ENCODE measurements at places on chromosomes 7 and 10.

DNA sequence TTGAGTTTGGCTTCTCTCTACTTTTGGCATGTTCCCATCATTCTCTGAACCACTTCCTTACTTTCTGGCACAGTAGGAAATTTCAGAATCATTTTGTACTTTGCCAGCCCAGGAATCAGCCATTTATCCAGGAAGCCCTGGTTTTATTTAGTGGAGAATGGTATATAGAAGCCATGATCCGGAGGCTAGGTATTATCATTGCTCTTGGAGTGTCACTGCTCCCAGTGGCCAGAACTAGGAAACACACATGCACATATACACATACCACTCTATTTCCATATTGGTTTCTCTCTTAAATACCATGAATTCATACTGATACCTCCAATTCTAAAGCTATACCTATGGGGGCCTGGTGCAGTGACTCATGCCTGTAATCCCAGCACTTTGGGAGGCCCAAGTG, 36.3 kb downstream of the SUFU start:
- no peak for DNase-seq

- no peak for DNase-seq
Observed at GRCh38 chr7:81301815-81302214, 383.0 kb upstream of the SEMA3C start.

- no peak for DNase-seq
Observed at GRCh38 chr10:119758448-119759195, 32.8 kb downstream of the INPP5F start.

- DNase-seq: no peak
Observed at GRCh38 chr7:7693881-7694280, 24.5 kb downstream of the RPA3 start.

- no peak for DNase-seq
Observed at GRCh38 chr7:30191809-30192208, 57.0 kb downstream of the MTURN start.

DNA sequence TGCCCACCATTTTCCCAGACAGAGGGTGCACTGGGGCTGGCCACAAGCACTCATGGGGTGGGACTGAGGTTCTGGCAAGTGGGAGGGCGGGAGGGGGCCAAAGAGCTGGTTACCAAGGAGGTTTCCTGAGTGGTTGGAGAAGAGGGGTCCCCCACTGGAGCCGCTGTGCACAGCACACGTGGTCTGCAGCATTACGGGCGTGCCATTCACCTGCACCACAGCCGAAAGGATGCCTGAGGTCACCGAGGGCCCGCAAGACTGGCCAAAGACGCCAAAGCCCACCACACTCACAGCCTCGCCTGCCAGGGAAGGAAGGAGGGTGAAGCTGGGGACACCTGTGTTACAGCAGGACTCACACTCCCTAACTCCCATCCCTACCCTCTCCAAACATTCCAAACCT, 3.9 kb downstream of the TYSND1 start:
- DNase-seq: no peak

GRCh38 chr10:47261121-47261520, 38.9 kb upstream of the GDF10 start:
- peak; percentile 71 for DNase-seq

GRCh38 chr7:35697414-35698175, 2.7 kb upstream of the HERPUD2 start:
- DNase-seq: no peak

DNA sequence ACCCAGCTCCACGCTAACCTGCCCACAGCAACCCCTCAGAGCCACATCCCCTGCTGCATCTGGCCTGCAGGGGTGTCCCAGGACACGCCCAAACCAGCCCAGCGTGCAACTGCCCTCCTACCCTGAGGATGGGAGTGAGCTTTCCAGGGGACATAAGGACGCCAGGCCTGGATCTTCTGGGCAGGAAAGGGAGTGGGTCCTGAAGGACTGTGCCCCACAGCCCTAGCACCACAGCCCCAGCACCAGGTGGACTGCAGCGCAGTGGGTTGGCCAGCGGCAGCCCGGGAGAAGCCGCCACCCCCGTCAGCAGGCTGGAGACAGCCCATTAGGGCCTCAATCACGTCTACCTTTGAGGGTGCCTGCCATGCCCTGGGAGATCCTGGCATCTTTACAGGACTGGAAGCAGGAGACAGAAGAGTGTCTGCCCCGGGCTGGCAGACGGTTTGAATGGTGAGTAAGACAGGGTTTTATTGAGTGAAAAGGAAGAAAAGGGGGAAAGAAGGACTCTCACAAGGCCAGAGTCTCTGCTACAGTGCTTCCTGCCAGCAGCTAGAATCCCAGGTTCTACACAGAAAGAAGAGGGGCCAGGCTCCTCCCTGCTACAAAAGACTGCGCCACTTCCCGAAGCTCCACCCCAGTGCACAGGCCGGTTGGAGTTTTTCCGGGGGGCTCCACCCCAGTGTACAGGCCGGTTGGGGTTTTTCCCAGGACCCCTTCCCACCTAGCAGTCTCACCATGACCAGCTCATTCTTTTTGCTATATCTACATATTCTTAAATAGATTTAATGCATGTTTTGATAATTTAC, 69.8 kb upstream of the KCTD7 start:
- no peak for DNase-seq

DNA sequence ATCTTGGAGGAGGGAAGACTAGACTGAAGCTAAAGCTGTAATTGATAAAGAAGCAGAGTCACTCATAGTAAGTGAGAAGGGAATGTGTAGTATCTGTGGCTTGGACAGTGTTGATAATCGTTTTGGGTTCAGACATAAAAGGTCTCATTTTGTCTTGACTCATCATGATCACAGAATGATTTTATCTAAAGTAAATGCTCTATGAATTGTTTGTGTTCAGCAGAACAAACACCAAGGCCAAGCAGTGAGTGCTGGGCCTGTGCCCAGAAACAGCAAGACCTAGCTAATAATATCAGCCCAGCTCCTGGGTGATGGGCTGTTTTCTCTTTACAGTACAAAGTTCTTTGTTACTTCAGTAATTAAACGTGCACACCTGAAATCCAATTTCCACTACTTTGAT, 26.7 kb upstream of the CD36 start:
- DNase-seq: no peak

DNA sequence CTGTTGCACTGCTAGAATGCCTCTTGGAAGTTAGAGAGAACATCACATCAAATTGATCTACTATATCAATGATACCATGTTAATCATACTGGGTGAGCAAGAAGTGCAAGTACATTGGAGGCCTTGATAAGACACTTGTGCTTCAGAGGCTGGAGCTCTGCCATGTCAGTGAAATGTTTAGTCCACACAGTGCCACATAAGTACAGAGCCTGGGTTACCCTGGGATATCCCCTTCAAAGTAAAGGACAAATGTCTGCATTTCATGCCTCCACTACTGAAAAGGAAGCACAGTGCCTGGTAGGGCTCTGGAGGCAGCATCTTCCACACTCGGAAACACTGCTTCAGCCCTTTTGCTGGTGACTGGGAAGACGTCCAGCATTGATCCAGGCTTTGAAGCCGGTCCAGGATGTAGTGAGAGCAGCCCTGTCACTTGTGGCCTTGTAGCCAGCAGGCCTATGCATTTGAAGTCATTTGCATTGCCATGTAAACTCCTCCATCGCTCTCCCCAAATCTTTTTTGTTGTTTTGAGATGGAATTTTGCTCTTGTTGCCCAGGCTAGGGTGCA, 15.7 kb upstream of the STN1 start:
- DNase-seq: no peak

- no peak for DNase-seq
Observed at GRCh38 chr10:24357344-24358004, 148.5 kb downstream of the KIAA1217 start.

DNA sequence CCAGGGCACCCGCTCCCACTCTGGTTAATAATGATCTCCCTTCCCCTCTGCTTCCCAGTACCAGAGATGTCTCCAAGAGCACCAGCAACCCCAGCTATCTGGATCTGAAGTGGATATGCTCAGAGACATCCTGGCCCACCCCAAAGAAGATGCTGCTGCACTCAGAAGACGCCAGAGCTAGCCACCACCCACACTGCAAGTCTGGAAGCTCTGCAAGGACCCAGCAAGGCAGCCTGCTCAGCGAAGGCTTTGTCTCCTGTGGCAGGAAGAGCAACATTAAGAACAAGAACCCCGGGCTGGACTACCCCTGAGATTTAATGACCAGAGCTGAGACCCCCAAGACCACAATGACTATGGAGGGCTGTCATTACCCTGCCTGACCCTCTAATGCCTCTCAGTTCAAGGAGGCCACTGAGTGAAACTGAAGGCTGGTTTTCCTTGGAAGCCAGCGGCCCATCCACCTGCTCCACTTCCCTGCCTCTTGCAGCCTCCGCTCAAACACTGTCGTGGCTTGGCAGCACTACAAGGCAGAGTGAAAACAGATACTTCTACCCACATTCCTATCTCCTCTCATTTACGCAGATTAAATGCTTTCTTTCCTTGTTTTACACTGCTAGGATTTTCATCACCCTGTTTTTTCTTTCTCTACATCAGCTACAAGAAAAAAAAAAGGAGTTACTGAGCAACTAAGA, 202.2 kb downstream of the SNX10 start:
- DNase-seq: no peak

DNA sequence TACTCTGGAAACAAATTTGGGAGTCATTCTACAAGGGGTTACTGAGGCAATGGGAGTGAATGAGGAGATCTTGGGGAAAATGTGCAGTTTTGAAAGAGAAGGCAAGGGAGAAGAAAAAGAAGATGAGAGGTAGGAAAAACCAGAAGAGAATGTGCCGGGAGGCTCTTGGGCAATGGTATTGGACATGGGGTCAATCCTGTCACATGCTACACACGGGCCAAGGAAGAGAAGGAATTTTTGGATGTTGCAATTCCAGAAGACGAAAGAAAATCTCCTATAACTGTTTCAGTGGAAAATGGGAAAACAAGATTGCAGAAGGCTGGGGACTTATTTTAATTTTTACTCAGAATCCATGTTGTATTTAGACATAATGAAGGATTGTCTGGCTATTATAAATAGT, 615.0 kb downstream of the PHTF2 start:
- no peak for DNase-seq

GRCh38 chr7:79923953-79924352, 210.7 kb upstream of the GNAI1 start:
- DNase-seq: no peak

DNA sequence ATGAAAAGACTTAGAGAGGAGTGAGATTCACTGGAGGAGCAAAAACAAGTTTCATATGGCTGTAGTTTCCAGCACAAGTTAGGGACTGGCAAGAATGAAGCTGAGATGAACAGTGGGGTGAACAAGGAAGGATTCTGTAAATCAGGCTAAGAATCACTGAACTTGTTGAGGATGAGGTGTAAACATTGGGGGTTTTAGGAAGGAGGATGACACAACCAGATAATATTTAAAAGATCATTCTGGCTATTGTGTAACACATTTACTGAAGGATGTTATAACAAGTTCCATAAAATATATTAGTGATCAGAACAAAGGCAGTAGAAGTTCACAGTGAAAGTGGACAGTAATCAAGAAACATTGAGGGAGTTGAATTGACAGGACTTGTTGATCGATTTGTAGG, 68.9 kb downstream of the CD36 start:
- no peak for DNase-seq

- no peak for DNase-seq
Observed at GRCh38 chr10:31698181-31698830, 230.3 kb downstream of the ARHGAP12 start.

- no peak for DNase-seq
Observed at GRCh38 chr7:110283056-110283455, 807.9 kb upstream of the LRRN3 start.

- DNase-seq: peak; percentile 21
Observed at GRCh38 chr7:135508883-135509588, 866 bp downstream of the CNOT4 start.

- DNase-seq: no peak
Observed at GRCh38 chr7:48964074-48964473, 39.7 kb downstream of the CDC14C start.

DNA sequence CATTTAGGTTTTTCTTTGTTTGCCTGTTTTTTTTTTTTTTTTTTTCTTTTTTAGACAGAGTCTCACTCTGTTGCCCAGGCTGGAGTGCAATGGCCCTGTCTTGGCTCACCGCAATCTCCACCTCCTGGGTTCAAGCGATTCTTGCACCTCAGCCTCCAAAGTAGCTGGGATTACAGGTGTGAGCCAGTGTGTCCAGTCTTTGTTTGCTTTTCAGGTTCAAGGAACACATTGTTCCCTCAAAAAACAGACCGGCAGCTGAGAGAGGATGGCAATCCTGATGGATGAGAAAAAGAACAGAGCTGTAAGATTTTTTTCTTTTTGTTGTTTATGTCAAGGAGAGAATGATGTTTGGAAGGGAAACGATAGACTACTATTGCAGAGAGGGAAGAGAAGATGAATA, 23.3 kb upstream of the RHOBTB1 start:
- DNase-seq: no peak

- DNase-seq: peak; percentile 38
Observed at GRCh38 chr7:77415476-77415822, 700 bp downstream of the GSAP start.

- peak; percentile 93 for DNase-seq
Observed at GRCh38 chr7:140176811-140177702, at the start of gene KDM7A. Gene KDM7A, minus strand, starts transcription at chr7:140176983. Its CDS starts 46 bp downstream, at chr7:140176937.

DNA sequence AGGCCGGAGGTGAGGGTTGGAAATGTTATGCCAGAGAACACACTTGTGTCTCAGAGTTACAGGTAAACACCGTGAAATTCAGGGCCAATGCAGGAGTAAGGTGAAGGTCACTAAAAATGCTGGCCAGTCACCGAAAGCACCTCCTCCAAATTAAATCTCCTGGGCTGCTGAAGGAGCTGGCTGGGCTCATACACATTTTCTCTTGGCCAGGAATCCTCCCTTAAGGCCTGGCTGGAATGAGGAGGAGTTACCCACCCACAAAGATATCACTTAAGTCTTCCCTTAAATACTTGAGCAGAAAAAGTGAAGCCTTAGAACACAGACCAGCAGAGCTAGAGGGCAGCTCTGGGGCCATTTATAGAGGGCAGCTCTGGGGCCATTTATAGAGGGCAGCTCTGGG, 46.3 kb downstream of the HTRA1 start:
- no peak for DNase-seq

DNA sequence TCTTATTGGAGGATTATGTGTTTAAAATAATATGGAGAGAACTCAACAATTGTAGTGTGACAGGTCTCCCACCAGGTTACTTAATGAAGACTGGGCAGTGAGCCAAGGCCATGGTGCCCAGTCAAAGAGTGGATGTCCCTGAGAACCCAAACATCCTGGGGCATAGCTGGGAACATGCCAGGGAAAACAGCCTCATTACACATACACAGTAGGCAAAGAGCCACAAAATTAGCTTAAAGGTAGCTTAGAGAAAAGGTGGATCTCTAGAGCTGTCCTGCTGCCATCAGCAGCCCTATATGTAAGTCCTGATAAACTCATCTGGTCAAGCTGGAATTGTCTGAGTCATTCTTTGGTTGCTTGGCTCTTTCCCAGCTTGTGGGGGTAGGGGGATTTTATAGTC, 287.8 kb downstream of the PHF14 start:
- DNase-seq: no peak

- no peak for DNase-seq
Observed at GRCh38 chr7:88203401-88203800, 16.4 kb downstream of the SRI start.
